AG04450 (cell line): ENCODE measurements at places on chromosomes 12 and 14.

DNA sequence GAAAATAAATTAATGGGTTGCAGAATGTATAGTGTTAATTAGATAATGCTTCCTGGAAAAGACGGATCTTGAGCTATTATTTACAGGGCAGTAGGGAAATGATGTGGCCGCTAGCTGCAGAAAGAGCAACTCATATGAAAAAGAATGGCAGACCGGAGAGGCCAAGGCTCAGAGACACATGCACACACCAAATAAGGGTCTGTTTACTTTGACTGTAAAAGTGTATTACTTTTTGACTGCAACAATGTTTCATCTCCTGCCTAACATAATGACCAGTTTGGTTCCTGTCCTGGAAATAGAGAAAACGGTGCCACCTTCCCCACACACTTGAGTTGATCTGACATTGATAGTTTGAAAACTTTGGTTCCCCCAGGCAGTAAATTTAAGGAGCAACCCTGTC is 290.9 kb downstream of the CACNA1C start:
- no peak for DNase-seq

DNA sequence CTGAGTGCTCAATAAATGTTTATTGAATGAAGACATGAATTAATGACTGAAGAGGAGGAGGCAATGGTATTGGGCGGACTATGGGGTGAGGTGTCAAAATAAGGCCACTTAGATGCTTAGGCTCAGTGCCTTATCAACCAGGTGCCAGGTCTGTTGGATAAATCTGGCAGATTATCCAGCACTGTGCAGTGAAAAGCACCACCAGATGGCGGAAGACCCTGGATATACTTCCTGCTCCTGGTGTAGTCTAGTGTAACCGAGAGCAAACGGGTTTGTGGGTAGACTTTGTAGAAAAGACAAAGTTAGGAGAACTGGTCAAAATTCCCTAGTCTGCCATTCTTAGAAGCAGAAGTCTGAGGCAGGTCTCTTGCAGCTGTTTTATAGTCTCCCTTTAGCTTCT is 306.3 kb downstream of the ATP23 start:
- no peak for DNase-seq

DNA sequence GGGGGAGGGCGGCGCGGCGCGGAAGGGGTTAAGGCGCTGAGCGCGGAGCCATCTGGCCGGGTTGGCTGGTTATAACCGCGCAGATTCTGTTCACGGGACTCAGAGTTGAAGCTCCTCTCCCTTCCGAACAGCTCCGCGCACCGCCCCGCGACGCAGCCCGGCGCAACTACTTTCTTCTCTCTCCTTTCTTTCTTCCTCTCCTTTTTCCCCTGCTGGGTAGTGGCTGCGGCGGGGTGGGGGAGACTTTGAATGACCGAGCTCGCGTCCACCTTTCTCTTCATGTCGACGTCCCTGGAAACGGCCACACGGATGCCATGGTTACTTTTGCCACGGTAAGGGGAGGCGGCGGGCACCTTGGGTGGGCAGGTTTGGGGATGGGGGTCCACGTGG is at the start of gene NTF3:
NTF3 (plus strand) TSS at position 98 of the 390 bp plus-strand sequence; CDS start at position 315, 217 bp downstream.
- DNase-seq: peak; percentile 39

GRCh38 chr12:30485230-30485890 is 210.3 kb downstream of the IPO8 start:
- DNase-seq: no peak

DNA sequence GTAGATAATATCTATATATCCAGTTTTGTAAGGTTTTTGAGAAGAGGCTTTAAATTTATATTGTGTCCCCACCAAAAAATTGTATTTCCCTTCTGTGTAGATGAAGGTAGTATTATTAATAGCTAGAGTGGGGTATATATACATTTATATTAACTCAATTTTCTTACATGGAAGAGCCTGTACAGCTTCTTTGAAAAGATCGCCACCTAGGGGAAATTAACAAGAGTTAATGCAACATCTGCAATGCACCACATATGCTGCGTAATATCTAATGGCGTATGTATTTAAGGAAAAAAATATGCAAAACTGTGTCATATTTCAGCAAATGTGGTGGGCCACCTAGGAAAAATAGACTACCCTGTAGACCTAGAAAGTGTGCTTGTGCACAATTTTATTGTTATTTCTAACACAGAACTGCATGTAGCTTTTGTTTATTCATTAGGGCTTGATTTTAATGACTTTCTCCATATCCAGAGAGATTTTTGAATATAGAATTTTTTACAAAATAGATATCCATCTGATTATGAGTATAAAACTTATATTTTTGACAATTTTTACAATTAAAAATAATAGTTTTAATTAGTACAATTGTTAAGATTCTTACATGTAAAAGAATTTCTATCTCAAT is 14.0 kb downstream of the CCER1 start:
- no peak for DNase-seq

DNA sequence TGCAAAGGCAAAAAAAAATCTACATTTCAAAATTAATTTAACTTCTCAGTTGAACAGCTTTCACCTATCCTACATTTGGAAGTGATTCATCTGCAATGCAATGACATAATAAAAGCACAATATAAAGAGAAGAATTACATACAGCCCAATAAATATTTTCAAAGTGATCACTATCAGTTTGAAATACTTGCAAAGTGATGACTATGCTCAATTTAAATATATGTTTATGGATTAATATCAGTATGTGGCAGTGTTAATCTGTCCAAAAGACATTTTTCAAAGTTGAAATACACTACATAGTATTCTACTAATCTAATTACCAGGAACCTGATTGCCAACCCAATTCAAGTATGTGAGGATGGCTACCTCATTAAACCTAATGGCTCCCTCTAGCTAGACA is 460.7 kb upstream of the ATXN7L3B start:
- no peak for DNase-seq

- DNase-seq: no peak
These were observed 18.9 kb downstream of the LMO3 start for GRCh38 chr12:16587110-16587453.
